ENCODE measurements at places on chromosomes 12 and 14.
A peak's percentile ranks its signal among the peaks of the same experiment; 100 is the strongest.

DNA sequence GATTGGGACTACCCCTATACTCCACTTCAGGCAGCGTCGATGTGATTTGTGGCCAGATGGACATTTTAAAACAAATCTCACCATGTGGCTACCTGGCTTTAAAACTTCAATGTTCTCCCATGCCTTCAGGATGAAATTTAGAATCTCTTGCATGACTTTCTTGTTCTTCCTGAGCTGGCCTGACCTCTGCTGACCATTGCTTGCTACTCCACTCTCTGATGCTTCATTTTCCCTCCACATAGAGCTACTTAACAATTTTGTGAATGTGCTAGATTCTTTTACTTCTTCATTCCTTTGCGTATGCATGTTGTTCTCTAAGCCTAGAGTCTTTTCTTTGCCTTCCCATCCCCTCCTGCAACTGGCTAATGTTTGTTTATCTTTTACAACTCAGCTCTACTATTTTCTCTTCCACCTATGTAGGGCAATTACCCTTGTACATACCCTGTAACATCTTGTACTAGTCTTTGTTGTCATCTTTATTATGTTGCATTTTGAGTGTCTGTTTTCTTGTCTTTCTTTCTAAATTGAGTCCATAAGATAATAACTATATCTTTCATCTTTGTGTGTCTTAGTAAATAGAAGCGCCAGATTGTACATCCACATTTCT is 41.2 kb downstream of the YLPM1 start:
- no peak for DNase-seq

DNA sequence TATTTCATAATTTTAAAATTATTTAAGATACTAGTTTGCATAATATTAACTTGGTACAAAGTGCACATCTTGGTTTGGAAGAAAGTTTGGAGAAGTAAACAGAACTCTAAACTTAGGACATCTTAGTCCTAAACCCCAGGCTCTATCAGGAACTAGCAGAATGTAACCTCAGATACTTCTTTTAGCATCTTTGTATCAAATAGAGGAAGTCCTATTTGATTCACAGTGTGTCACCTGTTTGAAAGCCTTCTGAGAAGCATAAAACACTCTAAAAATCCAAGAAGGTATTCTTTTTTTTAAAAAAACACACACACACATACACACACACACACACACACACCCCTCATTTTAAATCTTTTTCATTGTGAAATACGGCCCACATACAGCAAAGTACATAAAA is 12.0 kb upstream of the RNU6-7 start:
- no peak for DNase-seq

DNA sequence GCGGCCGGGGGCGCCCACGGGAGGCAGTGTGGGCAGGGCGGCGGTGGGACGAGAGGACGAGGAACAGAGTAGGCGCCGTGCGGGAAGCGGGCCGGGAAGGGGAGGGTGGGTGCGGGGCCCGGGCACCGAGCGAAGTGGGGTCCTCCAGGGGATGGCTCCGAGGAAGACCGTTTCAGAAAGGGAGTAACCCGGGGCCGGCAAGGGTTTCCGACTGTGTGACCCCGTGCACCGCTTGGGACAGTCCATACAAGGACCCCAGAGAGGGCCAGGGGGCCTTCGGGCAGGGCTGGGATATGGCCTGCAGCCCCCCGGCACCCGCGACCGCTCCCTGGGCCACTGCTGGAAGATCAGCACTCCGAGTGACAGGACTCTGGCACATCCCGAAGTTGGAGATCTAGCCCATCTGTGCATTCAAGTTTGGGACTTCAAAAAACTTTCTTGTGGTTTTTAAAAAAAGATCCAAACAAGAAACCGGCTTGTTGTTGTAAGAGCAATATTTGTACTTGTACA is 448 bp downstream of the TSPAN9 start:
- no peak for DNase-seq

DNA sequence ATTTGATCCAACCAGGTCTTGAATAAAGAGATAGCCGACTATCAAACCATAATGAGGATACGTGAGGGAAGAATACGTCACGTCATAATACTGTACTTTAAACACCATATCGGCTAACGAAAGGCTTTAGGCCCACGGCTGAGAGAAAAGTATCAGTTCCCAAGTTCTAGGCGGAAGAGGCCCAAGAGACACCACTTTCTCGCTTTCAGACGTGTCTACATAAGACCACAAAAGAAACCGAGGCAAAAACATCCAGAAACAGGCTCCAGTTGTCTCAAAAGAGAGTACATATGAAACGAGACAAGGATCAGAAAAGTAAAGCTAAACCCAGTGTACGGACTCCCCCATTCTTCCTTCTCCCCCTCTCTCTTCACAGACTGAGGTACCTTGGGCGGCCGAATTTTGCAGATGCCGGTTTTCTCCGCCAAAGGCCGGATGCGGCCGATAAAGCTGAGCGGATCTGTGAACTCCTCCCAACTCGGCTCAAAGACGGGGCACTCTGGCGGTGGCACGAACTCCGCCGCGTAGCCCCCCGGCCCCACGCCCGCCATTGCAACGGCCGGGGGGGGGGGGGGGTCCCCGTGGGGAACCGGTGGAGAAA is 479 bp downstream of the KDM5A start:
- DNase-seq: no peak

DNA sequence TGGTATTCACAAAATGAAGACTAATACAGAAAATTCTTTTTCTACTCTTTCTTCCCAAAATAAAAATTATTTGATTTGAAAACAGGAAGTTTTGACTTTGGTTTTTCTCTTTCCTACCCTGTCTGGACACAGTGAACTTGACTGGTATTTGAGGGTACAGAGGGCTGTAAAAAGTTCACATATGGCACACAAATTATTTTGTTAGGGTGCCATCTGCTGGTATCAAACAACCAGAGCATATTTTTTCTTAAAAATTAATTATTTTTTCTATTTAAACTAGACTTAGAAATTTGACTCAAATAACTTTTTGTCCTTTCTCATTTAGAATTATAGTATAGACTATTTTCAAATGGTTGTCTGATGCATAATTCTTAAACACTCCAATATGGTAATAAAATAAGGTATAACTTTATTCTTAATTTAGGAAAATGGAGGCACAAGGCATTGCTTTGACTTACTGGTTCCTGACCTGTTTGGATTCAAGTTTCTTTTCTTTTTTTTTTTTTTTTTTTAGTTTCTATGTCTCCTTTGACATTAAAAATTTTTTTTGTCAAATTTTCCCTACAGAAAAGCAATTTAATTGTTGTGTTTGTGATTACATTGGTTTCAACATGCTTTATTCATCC is 390.6 kb downstream of the PRKD1 start:
- no peak for DNase-seq

- no peak for DNase-seq
Observed at GRCh38 chr14:87810711-87811110, 182.3 kb downstream of the GALC start.

DNA sequence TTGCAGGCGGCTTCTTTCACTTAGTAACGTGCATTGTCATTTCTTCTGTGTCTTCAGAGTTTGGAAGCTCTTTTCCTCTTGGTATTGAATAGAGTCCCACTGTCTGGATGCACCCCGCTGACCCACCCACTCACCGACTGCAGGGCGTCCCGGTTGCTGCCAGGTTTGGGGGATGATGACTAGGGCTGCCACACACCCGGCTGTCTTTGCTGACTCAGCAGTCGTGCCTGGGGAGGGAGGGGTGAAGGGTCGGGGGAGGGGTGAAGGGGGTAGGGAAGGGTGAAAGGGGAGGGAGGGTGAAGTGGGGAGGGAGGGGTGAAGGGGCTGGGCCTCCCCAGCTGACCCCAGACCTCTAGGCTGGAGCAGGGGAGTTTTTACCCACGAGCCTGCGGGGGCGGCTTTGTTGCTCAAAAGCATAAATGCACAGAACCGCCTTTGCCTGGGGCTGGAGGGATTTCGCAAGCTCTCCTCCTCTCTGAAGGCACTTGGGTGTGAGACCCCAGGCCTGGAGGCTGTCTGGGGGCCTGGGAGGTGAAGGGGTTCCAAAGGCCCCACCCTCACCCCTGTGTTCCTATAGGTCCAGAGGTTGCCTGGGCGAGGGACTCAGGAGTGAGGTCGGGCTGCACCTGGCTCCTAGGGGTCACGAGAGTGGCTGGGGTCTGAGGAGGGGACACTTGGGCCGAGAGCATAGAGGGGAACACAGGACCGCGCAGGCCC is 31.3 kb upstream of the ULK1 start:
- DNase-seq: no peak

- peak; percentile 82 for DNase-seq
Observed at GRCh38 chr14:102949801-102950451, 27.5 kb downstream of the AMN start.

DNA sequence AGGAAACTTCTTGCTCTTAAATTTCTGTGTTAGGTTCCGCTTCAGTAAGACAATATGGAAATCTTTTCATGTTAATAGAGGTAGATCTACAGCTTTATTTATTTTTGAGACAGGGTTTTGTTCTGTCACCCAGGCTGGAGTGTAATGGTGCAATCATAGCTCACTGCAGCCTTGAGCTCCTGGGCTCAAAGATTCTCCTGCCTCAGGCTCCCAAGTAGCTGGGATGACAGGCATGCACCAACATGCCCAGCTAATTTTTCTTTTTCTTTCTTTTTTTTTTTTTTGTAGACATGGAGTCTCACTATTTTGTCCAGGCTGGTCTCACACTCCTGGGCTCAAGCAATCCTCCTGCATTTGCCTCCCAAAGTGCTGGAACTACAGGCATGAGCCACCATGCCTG is 70.1 kb downstream of the DAO start:
- no peak for DNase-seq

DNA sequence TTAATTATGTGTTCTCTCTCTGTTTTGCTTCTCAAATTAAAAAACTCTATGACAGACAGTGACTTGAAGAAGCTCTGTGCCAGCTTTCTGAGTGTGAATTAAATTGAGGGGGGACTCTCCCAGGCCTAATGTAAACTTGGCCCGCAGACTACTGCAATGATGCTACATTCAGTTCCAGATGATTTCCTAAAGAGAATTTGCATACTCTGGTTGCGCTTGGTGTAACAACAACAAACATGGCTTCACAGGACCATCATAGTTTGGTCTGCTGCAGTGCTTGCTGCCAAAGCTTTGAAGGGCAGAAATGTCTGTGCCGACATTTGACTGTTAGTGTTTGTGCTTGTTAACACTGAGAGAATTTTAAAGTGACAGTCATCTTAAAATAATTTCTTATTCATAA is 25.0 kb downstream of the CFAP54 start:
- DNase-seq: no peak

DNA sequence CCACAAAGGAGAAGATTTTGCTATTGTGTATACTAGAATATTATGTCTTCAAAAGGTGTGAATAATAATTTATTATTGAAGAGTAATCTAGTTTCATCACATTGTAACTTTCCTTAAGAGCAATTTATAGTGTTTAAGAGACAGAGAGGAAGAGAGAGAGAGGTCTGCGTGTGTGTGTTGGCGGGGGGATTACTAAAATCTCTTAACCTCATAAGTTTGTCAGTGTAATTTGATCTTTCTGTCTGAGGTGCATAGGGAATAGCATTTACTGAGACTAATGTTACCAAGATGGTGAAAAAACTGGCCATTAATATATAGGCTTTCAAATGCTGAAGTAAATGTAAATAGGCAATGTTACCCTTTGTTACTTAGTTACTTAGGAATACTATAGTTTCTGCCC is 48.2 kb upstream of the BTG1 start:
- DNase-seq: no peak

DNA sequence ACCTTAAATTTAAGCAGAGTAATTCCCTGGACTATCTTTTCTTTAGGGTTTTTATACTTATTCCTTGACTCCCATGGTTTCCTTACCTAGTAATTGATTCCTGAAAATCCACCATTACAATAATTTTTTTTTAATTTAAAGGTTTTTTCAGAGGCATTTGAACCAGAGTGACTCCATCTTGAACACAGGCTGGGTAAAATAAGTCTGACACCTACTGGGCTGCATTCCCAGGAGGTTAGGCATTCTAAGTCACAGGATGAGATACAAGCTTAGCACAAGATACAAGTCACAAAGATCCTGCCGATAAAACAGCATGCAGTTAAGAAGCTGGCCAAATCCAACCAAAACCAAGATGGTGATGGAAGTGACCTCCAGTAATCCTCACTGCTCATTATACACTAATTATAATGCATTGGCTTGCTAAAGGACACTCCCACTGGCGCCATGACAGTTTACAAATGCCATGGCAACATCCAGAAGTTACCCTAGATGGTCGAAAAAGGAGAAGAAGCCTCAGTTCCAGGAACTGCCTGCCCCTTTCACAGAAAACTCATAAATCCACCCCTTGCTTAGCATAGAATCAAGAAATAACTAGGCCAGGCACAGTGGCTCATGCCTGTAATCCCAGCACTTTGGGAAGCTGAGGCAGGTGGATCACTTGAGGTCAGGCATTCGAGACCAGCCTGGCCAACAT is 53.6 kb downstream of the SLC25A21 start:
- DNase-seq: no peak

- DNase-seq: no peak
Observed at GRCh38 chr12:112823582-112824149, 32.1 kb downstream of the RPH3A start.

- DNase-seq: no peak
Observed at GRCh38 chr14:44771496-44771895, 190.3 kb downstream of the KLHL28 start.

- DNase-seq: no peak
Observed at GRCh38 chr12:93772003-93772700, 95.0 kb downstream of the CRADD start.

DNA sequence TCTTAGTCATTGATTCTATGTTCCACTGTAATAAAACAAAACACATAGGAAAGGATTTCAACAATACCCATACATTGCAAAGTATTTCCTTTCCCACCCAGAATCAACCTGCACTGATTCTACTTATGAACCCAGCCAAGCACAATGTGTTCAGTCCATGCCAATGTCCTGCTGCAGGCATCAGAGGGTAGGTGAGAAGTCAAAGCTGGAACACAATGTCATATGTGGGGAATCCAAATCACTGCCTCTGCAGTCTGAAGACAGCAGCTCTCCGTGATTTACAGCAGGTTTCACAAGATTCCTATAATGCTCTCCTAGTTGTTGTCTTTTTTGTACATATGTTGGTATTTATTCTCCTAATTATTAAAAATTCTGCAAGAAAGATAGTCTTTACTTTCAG is 25.7 kb downstream of the ITPR2 start:
- DNase-seq: no peak

- no peak for DNase-seq
Observed at GRCh38 chr14:67396381-67396970, 15.5 kb downstream of the PLEK2 start.

DNA sequence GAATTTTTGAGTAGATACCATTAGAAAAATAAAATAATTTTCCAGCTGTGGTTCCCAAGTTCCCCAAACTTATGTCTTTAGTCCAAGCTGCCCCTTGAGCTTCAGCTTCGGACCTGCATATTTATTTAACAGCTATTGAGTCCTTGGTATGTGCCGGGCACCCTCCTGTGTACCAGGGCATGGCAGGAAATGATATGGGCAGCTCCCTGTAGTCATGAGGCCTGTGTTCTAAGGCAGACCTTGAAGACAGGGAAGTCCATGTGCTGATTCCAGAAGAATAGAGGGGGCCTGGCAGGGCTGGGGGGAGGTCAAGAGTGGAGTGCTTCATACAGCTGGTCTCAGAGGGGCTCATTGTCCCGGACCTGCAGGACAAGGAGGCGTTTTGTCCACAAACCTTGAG is 29.2 kb downstream of the TRAF3 start:
- DNase-seq: no peak

GRCh38 chr14:92456215-92457015 is 57.2 kb upstream of the RIN3 start:
- no peak for DNase-seq

- DNase-seq: no peak
Observed at GRCh38 chr12:87344699-87345098, 684.5 kb downstream of the C12orf50 start.

Measured in nucleus accumbens (tissue), 56 donors.